ENCODE measurements at places on chromosomes 5 and 9.

DNA sequence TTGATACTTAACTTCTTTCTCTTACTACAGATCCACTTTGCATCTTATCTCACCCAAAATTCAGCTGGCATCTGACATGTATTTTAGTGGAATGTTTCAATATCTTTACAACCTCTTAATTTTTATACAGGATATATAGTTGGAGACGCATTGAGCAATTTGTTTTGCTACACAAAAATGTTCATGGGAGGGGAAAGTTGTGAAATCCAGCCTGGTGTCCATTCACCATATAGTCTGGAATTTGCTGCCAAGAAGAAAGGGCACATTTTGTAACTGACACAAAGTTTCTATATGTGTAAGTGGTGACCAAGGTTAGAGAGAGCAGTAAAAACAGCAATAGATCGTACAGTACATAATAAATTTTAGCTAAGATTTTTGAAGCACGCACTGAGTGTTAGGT lies 14.0 kb upstream of the CHD1 start:
- no peak for DNase-seq

- DNase-seq, result no peak
Measured at GRCh38 chr5:134071614-134072207, 42.8 kb upstream of the TCF7 start.

- no peak for DNase-seq
Measured at GRCh38 chr9:114731701-114732100, 49.7 kb upstream of the TEX48 start.

- no peak for DNase-seq
Measured at GRCh38 chr5:132261881-132262845, 4.7 kb downstream of the PDLIM4 start.

DNA sequence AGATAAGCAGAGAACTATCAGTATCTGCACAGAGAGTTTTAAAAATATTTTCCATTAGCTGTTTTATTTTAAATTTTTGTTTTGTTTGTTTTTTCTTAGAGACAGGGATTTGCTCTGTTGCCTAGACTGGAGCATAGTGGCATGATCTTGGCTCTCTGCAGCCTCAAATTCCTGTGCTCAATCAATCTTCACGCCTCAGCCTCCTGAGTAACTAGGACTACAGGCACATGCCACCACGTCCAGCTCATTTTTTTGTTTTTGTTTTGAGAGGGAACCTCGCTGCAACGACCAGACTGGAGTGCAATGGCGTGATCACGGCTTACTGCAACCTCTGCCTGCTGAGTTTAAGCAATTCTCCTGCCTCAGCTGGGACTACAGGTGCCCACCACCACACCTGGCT lies 138.2 kb upstream of the LPAR1 start:
- no peak for DNase-seq

- DNase-seq, result no peak
Measured at GRCh38 chr9:136303066-136303824, 649 bp downstream of the CCDC187 start.

- no peak for DNase-seq
Measured at GRCh38 chr5:166399781-166400180, 1891.7 kb upstream of the WWC1 start.

DNA sequence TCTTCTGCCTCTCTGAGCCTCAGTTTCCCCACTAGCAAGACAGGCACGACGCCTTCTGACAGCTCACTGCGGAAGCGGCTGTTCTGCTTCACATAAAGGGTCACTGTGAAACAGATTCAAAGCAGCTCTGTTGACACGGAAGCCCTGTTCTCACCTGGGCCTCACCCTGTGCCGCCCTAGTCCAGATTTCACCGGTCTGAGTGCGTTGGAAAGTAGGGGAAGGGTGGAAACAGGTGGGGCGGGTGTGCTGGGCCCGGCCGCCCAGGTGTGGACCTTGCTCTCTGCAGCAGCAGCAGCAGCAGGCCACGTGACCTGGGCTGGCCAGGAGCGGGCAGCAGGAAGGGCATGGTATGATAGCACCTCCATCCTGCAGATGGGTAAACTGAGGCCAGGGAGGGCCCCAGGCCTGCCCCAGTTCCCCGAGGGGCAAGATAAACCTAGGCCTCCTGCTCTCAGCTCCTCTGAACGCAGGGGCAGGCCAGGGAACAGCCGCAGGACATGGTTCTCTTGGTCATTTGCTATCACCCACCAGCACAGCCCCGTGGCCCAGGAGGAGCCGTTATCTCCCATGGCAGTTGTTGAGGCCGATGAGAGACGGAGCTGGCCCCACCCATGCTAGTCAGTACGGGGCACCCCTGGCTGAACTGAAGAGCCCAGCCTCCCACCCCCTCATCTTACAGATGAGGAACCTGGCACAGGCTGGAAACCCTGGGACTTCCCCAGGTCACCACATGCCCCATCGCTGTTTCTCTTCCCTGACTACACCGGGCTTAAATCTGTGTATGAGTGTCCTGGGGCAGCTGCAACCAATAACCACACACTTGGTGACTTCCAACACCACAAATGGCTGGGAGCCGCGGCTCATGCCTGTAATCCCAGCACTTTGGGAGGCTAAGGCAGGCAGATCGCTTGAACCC lies 12.1 kb downstream of the PTGES2 start:
- no peak for DNase-seq

DNA sequence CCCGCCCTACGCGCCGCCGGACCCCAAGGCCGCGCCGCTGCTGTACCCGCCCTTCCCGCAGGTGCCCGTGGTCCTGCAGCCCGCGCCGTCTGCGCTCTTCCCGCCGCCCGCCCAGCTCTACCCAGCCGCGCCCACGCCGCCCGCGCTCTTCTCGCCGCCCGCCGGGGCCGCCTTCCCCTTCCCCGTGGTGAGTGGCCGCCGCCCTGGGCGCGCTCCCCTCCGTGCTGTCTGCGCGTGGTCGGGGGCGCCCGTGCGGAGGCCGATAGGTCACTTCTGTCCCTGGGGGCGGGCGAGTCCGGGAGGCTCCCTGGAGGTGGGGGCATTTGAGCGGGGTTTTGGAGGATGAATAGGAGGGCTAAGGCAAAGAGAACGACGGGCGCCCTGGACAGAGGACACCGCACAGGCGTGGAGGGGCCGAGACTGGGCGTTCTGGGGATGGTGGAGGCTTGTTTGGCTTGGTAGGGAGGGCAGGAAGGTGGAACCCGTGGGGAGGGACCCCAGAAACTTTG lies 9.6 kb downstream of the PRRT1B start:
- DNase-seq, result no peak

GRCh38 chr9:88791105-88791805 lies 200.0 kb upstream of the S1PR3 start:
- peak; percentile 63 for DNase-seq

- no peak for DNase-seq
Measured at GRCh38 chr9:27469550-27469949, 54.5 kb upstream of the IFNK start.

GRCh38 chr9:127092041-127092608 lies 30.3 kb downstream of the ANGPTL2 start:
- DNase-seq, result no peak

DNA sequence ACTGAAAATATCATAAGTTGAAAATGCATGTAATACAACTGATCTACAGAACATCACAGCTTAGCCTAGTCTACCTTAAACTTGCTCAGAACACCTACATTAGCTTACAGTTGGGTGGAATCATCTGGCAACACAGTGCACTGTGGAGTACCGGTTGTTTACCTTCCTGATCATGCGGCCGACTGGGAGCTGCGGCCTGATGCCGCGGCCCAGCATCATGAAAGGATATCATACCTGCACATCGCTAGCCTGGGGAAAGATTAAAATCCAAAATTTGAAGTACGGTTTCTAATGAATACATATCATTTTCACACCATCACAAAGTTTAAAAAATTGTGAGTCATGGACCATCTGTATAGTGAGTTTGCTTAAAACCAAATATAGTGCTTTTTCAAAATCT lies 1.8 kb downstream of the HACD4 start:
- DNase-seq, result no peak

GRCh38 chr5:144131261-144131660 lies 39.2 kb downstream of the YIPF5 start:
- DNase-seq, result no peak

DNA sequence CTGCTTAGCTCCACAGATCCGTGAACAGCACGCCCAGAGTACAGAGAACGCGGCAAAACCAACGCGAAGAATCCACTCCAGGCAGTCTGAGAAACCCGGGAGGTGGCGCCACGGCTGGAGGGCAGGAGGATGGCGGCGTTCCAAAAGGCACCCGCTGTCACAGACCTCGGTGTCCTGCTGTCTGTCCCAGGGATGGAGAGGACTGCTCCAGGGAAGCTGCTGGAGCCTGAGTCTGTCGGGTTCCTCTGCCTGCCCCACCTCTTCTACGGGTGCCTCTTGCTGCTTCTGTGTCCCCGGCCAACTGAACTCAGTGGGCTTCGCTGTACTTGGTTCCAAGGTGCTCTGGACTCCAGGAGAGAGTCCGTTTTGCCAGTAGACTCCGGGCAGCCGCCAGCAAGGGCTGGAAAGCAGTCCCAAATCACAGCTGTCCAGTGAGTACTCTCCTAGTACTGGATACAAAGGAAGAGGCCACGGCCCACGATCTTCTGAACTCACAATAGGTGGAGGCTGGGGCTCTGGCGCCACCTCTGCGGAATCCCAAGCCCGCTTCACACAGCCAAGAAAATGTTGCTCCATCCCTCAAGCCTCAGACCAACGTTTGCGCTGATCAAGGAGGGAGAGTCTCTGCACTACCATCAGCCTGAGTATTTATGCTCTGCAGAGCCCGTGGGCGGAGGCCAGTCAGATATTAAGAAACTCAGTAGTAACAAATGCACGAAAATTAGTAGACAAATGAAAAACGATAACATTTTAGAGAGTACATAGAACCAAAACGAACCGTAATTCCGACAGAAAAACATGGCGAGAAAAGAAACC lies 440 bp downstream of the ANXA2R start:
- no peak for DNase-seq

DNA sequence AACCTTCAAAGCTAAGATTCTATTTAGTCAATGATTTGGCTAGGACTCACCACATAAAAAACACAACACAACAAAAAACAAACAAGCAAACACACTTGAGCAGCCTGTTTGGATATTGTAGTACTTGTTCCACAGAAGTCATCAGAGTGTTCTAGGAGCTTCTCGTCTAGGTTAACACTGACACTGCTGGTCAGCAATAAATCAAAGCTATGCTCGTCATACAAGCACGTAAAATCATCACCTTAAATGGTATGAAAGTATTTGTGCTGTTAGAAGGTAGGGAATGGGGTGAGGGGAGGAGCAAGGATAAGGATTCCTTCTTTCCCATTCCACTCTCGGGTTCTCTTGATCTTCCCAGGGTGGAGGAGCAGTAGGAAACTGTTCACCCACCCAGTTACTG lies 88.0 kb downstream of the ARL15 start:
- DNase-seq, result no peak

DNA sequence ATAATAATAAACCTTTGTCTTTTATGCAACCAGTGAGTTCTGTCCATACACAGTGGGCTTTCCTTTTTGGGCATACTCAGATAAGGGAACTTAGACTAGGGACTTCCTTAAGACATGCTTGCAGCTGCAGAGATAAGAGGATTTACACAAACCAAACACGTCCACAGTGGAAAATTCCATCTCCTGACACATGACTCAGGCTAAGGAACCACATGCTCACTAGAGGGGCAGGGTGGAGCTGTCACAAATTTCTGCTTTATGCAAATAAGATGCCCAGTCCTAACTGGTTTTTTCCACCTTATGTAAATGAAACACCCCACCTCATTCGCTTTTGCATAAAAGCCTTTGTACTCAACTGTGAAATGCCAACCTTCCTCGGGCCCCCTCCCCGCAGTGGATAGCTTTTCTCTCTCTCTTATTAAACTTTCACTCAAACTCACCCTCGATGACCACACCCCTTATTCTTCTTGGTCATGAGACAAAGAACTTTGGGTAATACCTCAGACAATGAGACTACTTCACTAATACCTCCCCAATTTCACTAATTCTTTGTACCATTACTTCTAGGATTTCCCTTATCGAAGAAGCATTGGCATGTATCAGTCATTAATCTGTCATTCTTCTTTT lies 170.3 kb upstream of the FTMT start:
- no peak for DNase-seq

GRCh38 chr9:19199012-19199411 lies 31.5 kb upstream of the DENND4C start:
- DNase-seq, result no peak

DNA sequence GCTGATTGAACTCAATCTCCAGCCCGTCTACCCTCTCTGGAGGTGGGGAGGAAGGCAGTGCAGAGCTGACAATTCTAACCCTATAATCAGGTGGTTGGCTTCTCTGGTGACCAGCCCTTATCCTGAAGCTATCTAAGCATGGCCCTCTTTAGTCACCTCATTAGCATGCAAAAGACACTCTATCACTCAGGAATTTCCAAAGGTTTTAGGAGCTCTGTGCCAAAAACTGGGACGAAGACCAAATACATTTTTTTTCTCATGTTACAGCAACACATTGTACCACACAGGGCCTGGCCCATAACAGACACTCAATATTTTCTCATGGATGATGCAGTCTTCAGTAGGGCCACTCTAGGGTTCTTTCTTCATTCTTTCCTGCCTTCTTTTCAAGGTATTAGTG lies 118.8 kb upstream of the VLDLR start:
- no peak for DNase-seq

GRCh38 chr5:139660105-139660922 lies 12.2 kb downstream of the CXXC5 start:
- DNase-seq, result no peak

DNA sequence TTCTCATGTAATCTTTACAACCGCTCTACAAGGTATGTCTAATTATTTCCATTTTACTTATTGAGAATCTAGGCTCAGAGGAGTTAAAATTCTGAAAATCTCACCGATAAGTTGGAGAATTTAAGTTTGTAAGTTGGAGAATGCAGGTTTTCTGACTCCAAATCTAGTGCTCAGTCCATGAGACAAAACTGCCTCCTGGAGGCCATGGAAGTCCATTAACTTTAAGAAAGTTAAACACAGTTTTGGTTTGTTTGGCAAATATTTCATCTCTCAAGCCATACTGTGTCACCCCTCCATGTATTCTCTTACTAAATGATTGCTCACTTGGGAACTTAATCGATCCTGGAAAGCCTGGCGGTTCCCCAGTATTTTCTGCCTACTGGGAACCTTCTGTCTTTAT lies 52.6 kb downstream of the INIP start:
- DNase-seq, result no peak

DNA sequence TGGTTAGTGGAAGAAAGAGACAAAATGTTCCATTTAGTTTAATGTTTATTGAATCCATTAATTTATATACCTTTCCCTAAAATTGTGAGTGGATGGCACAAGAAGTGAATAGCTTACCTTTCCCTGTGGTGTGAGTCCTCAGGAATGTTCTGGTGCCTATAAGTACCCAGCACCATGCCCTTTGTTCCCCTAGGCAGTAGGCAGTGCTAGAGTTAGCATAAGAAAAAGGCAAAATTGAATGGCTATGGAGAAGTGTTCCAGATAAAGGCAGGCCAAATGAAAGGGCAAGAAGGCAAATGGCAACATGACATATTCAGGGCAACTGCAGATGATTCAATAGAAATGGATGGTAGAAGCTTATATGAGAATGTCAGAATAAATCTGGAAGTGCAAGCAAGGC lies 370.8 kb upstream of the PTGER4 start:
- DNase-seq, result no peak
